ENCODE measurements at places on chromosomes 7 and 10. TPM values are rescaled to one million over a fixed set of nuclear protein-coding genes. Genes with fewer than 3 reads are reported as not detected.

Gene BLNK
- total RNA-seq, result 0.67 TPM

Gene HOXA6
- 19.1 TPM for total RNA-seq

Gene CRPPA
- 8.6 TPM for total RNA-seq

Gene GIMAP5
- total RNA-seq, result 103 TPM

- peak overlapping the region; percentile 37 for H3K27ac ChIP-seq
- no peaks in the 10 kb centered on the region for H3K27me3 ChIP-seq
- no peak overlapping the region for H3K4me3 ChIP-seq
Measured at GRCh38 chr7:90777041-90777440, 180.9 kb downstream of the CDK14 start.

DNA sequence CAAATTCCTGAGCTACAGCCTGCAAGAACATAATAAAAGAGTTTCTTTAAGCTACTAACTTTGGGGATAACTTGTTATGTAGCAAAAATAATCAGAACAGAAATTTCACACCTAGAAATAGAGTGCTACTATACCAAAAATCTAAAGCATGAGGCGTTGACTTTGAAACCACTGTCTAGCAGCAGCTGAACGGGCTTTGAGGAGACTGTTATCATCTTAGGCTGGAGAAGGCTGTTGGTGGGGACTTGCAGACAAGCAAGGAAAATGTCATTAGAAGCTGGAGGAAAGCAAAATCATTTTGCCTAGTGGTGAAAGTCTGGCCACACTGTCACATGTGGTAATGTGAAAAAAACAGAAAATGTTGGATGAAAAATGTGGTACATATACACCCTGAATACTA, 48.4 kb upstream of the ST8SIA6 start:
- DNase-seq, result no peak
- no peaks in the 10 kb centered on the region for H3K36me3 ChIP-seq
- H3K27ac ChIP-seq, result no peak overlapping the region
- H3K4me3 ChIP-seq, result no peak overlapping the region
- H3K4me1 ChIP-seq, result no peaks in the 10 kb centered on the region
- no peaks in the 10 kb centered on the region for H3K27me3 ChIP-seq

- H3K27ac ChIP-seq, result no peak overlapping the region
- H3K4me1 ChIP-seq, result peaks cover 3% of the 10 kb centered on the region
- no peaks in the 10 kb centered on the region for H3K36me3 ChIP-seq
- peak; percentile 6 for DNase-seq
- no peaks in the 10 kb centered on the region for H3K27me3 ChIP-seq
Measured at GRCh38 chr10:48469516-48470020, 135.3 kb downstream of the ARHGAP22 start.

Gene SYT15B
- total RNA-seq, result 15.0 TPM

Gene EPO
- 1.1 TPM for total RNA-seq

DNA sequence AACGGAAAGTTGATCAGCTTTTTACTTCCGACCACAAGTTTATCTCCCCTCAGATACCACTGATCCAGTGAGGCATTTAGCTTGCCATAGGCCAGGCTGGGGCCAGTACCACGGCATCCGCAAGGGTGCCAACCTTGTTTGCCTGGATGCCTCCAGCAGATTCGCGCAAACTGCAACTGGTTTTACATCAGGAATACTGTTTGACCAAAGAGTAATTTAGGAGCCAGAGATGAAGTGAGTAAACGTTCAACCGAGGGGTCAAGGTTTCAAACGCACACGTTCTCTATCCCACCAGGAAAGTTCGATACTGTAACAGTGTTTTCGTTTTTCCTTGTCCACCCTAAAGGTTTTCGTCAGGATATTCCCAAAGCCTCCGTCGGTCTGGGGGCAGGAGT, 266 bp upstream of the MDFIC start:
- H3K4me3 ChIP-seq, result peak overlapping the region; percentile 80
- DNase-seq, result peak; percentile 23
- H3K27ac ChIP-seq, result peak overlapping the region; percentile 96
- H3K27me3 ChIP-seq, result no peaks in the 10 kb centered on the region
- H3K4me1 ChIP-seq, result peaks cover 4% of the 10 kb centered on the region

DNA sequence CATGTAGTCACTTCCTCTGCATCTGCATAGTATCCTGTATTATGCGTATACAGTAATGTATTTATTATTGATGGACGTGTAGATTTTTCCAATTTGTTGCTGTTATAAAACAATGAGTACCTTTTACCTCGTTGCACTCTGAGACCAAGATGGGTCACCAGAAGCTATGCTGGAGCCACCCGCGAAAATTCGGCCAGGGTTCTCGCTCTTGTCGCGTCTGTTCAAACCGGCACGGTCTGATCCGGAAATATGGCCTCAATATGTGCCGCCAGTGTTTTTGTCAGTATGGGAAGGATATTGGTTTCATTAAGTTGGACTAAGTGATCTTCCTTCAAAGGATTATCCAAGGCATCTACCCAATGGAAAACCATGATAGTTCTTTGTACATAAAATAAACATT, 1.0 kb downstream of the PSMC2 start:
- H3K4me1 ChIP-seq, result no peaks in the 10 kb centered on the region
- no peaks in the 10 kb centered on the region for H3K36me3 ChIP-seq
- H3K27ac ChIP-seq, result peak overlapping the region; percentile 85

DNA sequence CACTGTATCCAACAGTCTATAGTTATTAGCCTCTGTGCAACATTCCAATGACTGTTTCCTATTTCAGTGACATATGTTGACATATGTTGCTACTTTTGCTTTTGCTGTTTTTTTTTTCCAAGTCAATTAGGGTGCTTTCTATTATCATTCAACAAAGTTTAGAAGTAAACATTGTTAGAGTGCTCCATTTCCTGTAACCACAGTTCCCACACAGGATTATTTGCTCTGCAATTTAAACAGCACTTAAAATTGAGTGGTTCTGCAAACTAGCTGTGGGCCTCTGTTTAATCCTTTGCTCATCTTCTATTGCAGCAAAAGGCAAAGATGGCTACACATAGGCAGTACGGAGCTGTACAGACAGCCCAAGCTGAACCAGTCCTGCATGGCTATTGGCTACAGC, 46.5 kb upstream of the PTN start:
- H3K27me3 ChIP-seq, result no peaks in the 10 kb centered on the region
- H3K4me1 ChIP-seq, result no peaks in the 10 kb centered on the region
- no peak overlapping the region for H3K27ac ChIP-seq
- DNase-seq, result no peak
- H3K36me3 ChIP-seq, result no peaks in the 10 kb centered on the region

Gene RARRES2
- 128 TPM for total RNA-seq

Gene GIMAP7
- 30.7 TPM for total RNA-seq

DNA sequence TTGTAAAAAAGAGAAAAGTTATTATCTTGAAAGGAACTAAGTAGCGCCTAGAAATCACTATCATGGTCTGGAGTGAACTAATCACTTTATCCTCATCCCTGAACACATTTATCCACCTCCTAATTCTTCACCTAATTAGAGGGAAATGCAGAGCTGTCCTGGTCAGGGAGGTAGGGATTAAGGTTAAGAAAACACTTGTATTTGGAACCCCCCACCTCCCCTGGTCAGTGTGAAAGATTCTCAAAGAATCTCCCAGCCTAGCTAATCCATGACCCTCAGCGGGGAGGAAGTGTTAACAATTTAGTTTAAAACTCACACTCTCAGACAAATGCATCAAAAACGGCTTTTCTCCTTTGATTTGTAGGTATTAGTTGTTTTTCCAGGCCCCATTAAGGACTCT, 83.8 kb downstream of the FAM204A start:
- no peak for DNase-seq
- H3K4me3 ChIP-seq, result no peak overlapping the region
- no peaks in the 10 kb centered on the region for H3K27me3 ChIP-seq
- H3K4me1 ChIP-seq, result no peaks in the 10 kb centered on the region
- no peaks in the 10 kb centered on the region for H3K36me3 ChIP-seq

DNA sequence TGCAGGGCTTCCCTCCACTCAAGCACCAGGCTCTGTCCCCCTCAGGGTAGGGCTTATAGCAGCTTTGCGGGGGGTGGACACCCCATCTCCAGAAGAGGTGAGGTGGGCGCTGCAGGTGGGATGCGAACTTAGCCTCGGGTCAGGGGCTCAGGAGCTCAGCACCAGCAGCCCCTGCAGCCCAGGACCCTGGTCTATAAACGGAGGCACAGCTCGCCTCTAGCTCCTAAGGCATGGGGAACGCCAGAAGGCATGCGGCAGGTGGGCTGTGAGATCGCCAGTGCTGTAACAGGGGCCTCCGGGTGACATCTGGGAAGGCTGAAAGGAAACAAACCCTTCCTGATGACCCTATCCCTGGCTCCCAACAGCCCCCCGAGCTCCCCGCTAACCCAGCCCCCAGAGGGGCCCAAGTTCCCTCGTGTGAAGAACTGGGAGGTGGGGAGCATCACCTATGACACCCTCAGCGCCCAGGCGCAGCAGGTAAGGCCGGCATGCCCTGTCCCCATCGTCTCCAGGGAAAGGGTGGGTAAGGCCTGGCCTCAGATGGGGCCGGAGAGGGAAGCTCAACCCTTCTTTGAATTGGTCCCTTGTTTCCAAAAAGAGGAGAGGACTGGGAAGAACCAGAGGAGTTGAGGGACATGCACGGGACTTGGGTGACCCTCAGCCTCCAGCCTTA, 4.2 kb downstream of the NOS3 start:
- no peak overlapping the region for H3K27ac ChIP-seq
- H3K36me3 ChIP-seq, result no peaks in the 10 kb centered on the region
- no peak for DNase-seq
- no peak overlapping the region for H3K4me3 ChIP-seq
- no peaks in the 10 kb centered on the region for H3K4me1 ChIP-seq
- H3K27me3 ChIP-seq, result no peaks in the 10 kb centered on the region

Gene TMEM120A
- 4.6 TPM for total RNA-seq

Gene DENND2A
- total RNA-seq, result 84.8 TPM

Gene EBLN1
- total RNA-seq, result not detected

- no peak overlapping the region for H3K4me3 ChIP-seq
- H3K4me1 ChIP-seq, result no peaks in the 10 kb centered on the region
- H3K36me3 ChIP-seq, result no peaks in the 10 kb centered on the region
- DNase-seq, result no peak
Measured at GRCh38 chr10:7542189-7542914, 124.4 kb downstream of the ITIH5 start.

Gene INMT
- total RNA-seq, result 28.2 TPM

DNA sequence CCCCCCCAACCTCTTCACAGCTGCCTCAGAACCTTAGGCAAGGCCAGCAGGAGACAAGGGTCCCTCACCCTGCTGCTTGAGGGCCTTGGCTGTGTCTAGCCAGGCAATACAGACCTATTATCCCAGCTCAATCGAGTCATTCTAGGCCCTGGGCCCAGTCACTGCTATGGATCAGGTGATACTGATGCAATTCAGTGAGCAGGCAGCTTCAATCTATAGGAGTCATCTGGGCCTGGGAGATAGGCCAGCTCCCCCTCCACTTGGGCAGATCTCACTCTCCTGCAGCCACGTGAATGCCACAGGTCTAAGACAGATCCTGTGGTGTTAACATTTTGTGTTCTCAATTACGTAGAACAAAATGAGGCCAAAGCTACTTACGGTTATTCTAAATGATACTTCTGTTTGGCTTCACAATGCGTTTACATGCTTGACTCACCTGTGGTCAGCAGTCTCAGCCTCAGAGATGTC, 68.0 kb upstream of the LRRC4 start:
- no peak for DNase-seq
- no peaks in the 10 kb centered on the region for H3K4me1 ChIP-seq
- no peaks in the 10 kb centered on the region for H3K36me3 ChIP-seq
- H3K27me3 ChIP-seq, result no peaks in the 10 kb centered on the region

DNA sequence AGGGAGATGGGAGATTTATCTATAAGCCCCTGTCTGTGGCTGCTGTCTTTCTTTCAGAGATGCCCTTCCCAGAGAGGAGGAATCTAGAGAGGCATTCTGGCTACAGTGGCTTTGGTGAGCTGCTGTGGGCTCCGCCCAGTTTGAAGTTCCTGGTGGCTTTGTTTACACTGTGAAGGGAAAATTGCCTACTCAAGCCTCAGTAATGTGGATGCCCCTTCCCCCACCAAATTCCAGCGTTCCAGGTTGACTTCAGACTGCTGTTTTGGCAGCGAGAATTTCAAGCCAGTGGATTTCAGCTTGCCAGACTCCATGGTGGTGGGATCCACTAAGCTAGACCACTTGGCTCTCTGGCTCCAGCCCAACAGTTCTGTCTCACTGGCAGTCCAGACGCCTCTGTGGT, 951.6 kb downstream of the CCSER2 start:
- DNase-seq, result no peak
- no peaks in the 10 kb centered on the region for H3K27me3 ChIP-seq
- no peaks in the 10 kb centered on the region for H3K36me3 ChIP-seq
- no peak overlapping the region for H3K27ac ChIP-seq

Gene APBB1IP
- 1.9 TPM for total RNA-seq

DNA sequence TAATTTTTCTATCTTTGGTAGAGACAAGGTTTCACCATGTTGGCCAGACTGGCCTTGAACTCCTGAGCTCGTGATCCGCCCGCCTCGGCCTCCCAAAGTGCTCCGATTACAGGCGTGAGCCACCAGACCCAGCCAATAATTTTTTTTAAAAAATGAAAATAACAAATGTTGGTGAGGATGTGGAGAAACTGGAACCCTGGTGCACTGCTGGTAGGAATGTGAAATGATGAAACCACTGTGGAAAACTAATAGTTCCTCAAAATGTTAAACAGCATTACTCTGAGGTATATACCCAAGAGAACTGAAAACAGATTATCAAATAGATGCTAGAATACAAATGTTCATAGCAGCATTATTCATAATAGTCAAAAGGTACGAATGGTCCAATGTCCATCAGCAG, 23.0 kb upstream of the YWHAG start:
- no peak overlapping the region for H3K27ac ChIP-seq
- DNase-seq, result no peak
- H3K36me3 ChIP-seq, result no peaks in the 10 kb centered on the region
- H3K27me3 ChIP-seq, result no peaks in the 10 kb centered on the region
- H3K4me3 ChIP-seq, result no peak overlapping the region

DNA sequence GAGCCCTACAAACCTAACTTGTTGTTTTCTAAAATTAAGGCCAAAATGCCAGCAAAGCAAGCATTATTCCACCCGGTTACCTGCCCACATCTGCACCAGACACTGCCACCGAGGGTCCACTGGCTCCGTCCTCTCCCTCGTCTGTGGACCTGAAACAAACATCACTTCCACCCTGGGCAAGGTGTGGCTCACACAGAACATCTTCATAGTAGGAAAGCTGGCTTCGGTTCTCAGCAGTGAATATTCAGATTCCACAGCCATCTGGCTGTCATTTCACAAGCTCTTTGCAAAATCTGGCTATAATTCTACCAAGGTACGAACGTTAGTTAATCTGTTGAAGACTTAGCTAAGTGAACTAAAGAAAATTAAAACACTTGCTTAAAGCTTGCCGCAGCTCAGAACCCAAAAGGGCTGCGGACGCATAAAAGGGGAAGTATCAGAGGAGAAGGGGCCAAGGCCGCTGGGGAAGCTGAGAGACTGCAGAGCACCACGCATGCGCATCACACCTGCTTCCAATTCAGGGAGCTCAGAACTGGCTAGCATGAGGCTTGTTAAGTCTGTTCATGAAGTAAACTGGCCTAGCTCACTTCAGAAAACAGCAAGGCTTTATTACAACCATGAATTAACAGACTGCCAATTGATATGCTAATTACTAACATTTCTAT, 46.1 kb downstream of the PTPRN2 start:
- no peak for DNase-seq
- H3K36me3 ChIP-seq, result no peaks in the 10 kb centered on the region
- no peaks in the 10 kb centered on the region for H3K27me3 ChIP-seq
- no peaks in the 10 kb centered on the region for H3K4me1 ChIP-seq

GRCh38 chr7:138992052-138992531, 10.9 kb upstream of the KIAA1549 start:
- no peaks in the 10 kb centered on the region for H3K4me1 ChIP-seq
- H3K27me3 ChIP-seq, result no peaks in the 10 kb centered on the region
- H3K27ac ChIP-seq, result no peak overlapping the region
- no peaks in the 10 kb centered on the region for H3K36me3 ChIP-seq
- DNase-seq, result no peak

GRCh38 chr10:74681917-74682627, 144.3 kb upstream of the KAT6B start:
- H3K27me3 ChIP-seq, result no peaks in the 10 kb centered on the region
- no peaks in the 10 kb centered on the region for H3K36me3 ChIP-seq
- H3K4me3 ChIP-seq, result no peak overlapping the region
- no peak overlapping the region for H3K27ac ChIP-seq
- H3K4me1 ChIP-seq, result no peaks in the 10 kb centered on the region
- DNase-seq, result no peak

Gene GTPBP4
- total RNA-seq, result 29.1 TPM
